WTC11 (cell line): ENCODE measurements at places on chromosomes 4 and X.

DNA sequence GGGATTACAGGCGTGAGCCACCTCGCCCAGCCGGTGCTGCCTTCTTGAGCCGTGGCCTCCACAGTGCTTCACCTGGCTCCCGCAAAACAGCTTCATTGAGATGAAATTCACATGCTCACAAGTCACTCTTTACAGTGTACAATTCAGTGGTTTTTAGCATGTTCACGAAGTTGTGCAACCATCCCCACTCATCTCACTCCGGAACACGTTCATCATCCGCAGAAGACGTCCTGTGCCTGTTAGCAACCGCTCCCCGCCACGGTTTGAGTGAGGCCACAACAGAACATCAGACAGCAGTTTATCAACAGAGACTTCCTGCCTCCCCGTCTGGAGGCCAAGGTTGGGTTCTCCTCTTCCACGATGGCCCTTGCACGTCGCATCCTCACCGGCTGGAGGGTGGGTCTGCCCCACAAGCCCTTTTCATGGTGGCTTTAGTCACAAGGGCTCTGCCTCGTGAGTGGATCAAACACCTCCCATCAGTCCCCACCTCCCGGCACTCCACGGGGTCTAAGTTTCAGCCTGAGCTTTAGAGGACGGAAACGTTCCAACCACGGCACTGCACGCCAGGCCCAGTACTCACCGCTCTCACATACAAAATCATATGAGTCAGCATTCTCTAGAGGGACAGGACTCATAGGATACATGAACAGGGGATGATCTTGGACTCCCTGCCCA, 29.6 kb upstream of the SPON2 start:
- peak; percentile 7 for DNase-seq

GRCh38 chr4:174521800-174522182, 497 bp downstream of the HPGD start:
- DNase-seq = peak; percentile 15

- no peak for DNase-seq
These were observed 130.6 kb upstream of the STX18 start for GRCh38 chr4:4672402-4672801.

DNA sequence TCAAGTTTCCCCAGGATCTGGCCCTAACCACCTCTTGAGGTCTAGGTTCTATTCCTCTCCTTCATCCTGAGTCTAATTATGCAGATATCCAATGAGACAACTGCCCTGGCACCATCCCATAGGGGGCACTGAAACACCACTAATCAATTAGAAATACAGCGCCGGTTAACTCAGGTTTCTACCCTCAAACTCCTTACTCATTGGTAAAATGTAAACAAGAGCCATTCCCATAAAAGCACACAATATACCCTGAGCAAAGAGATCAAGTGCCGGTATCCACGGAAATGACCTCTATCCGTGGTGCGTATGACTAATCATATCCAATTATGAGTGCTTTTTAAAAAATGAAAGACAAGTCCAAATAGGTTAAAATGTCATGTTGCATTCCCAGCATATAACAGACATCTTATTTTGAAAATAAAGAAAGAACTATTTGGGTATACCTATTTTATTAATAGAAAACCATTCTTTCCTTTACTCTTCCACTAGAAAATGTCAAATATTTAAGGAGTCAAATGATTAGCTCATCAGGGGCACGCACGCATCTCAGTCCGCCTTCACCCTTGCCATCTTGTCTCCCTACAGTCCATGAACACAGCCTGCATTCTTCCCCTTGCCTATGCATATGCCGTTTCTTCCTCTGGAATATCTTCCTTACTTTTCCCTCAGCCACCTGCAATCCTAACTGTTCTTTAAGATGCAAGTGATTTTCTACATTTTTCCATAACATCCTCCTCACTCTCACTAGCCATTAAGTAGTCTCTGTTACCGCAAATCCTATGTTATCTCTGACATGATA, 141.1 kb downstream of the MAML3 start:
- peak; percentile 60 for DNase-seq

- no peak for DNase-seq
These were observed 71.0 kb downstream of the AFF1 start for GRCh38 chr4:87005690-87006425.

GRCh38 chr4:140212646-140213045, 58.7 kb upstream of the MAML3 start:
- DNase-seq = no peak

DNA sequence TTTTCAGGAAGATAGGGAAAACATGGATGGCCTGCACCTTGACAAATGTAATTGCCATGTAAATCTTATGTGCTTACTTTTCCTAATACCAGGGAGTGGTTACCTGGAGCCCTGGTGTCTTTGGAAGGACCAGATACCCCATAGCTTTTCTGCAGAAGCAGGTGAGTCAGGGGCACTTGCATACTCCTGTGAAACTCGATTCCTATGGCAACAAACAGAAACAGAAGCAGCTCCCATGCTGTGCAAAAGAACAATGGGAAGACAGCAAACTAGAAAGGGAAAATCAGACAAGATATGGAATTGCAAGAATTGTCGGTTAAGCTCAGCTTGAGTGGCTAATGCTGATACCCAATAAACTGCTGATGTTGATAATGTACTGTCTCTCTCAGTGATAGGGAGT, 117.4 kb upstream of the AFF2 start:
- peak; percentile 10 for DNase-seq

DNA sequence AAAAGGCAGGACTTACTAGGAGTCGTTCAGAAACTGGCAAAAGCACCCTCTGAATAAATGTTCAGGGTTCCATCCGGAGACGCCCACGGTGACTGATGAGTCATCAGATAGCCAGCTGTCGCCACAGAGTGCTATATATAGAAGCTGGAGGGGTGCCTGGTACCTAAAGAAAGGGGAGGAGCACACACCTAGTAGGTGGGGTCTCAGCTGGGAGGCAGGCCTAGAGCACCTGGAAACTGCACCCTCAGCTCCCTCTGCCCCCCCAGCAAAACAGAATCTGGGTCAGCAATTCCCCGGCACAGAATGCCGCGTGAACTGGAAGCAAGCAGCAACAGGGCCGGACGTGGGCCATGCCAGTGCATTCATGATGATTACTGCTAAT, 242.0 kb downstream of the BCOR start:
- DNase-seq = no peak

GRCh38 chr4:40721730-40722171, 28.0 kb upstream of the NSUN7 start:
- DNase-seq = no peak

- peak; percentile 82 for DNase-seq
These were observed 46.3 kb downstream of the RASSF6 start for GRCh38 chr4:73573794-73574528.

DNA sequence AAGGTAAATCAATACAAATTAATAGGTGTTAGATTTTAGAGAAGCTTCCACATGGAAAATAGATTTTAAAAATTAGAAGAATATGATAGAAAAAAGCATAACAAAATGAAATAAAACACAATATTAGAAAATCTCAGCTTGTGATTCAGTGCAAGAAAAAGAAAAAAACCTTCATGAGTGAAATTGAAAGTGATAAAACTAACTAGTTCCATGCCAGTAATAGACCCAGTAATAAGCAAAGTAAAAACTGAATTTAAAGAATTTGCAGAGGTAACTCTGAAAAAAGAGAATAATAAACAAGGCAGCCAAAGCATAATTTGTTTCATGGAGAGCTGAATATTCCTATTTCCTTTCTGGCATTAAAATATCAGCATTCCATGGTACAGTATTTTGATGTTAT, 174.3 kb upstream of the TENM3 start:
- DNase-seq = no peak

DNA sequence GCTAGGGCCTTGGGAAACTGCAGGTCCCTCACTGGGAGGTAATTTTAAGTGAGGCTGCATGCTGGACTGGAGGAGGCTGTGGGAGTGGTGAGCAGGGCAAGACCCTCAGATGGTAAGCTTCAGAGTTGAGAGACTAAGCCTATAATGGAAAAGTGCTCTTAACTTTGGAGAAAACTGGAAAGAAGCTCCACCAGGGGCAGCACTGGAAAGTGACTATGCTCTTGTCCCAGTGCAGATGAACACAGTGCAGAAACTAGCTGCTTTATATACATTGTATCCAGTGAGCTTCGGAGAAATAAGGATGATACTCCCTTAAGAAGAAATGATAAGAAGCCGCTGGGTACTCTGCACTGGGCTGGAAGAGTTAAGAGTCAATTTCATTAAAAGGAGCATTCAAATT, 3.2 kb upstream of the MAGEB2 start:
- no peak for DNase-seq

DNA sequence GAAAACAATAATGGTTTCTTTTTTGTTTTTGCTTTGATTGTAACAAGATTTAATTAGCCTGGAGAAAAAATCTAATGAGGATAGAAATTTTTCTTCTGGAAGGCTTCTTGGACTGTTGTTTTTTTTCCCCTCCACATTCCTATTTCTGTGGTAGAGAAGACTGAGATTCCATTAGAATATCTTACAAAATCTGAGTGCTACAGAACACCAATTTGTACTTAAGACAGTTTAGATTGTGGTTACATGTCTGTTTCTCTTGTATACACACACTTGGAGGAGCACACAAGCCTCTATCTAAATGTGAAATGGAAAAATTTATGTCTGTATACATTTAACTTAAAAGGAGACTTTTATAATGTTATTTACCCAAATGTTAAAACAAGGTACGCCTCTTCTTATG, 176.9 kb upstream of the ARSJ start:
- no peak for DNase-seq

DNA sequence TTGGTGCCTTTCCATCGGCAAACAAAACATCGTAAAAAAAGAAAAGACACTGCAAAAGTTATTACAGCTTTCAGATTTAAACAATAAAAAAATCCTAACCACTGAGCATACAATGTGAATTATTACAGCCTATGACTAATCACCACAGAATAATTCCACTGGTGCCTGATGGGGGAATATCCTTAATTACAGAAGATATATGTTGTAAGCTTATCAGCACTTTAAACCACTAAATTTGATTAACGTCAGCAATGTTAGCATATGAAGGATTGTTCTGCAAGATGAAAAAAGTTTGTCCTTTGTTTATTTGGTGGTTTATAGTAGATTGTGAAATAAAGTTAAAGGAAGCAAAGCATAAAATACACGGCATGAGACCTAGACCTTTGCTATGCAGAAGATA, 210.2 kb upstream of the ADAMTS3 start:
- DNase-seq = no peak

GRCh38 chrX:47595716-47596251, 13.5 kb downstream of the TIMP1 start:
- no peak for DNase-seq

- no peak for DNase-seq
These were observed 10.8 kb upstream of the SFRP2 start for GRCh38 chr4:153799694-153800074.

- DNase-seq = no peak
These were observed 32.8 kb upstream of the C1GALT1C1 start for GRCh38 chrX:120662662-120663061.

- no peak for DNase-seq
These were observed 559.6 kb upstream of the DIPK2B start for GRCh38 chrX:45760187-45760742.

DNA sequence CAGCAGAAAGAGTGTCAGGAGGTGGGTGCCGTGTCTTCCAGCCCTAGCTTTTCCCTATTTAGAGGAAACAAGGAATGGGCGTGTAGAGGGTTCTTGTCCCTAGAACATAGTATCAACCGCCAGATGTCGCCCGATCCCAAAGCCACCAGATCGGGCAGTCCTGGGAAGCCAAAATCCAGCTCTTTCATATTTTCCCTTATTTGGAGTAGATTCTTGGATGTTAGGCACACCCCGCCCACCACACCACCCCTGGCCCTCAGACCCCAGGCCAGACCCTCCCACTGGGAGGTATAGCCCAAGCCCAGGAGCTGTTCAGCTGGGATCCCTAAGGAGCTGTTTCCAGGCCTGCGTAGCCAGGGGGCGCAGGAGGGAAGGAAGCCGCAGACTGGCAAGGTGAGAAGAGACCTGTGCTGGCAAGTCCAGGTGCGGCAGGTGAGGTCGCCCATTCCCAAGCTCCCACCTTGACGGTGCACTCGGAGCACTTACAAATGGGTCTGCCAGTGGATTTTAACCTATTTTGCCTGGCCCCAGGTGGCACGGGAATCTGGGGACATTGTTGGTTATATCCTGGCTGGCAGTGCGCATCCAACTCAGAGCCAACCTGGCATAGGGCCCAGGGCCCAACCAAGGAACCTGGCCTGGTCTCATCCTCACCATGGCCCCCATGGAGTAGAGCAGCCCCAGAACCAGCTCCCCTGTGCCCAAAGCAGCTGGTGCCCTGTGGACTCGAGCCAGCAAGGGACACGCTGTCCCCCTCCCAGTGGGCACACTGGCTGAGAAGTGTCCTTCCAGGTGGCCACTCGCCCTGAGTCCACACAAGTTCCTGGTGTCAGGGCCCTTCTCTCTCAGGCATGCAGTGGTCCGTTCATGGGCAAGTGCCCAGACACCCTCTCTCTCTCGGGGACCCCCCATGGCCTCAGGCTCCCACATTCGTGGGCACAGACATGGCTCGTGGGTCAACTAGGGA, 811 bp downstream of the FLNA start:
- DNase-seq = peak; percentile 79

GRCh38 chr4:146371812-146372211, 149.9 kb downstream of the SLC10A7 start:
- DNase-seq = no peak

DNA sequence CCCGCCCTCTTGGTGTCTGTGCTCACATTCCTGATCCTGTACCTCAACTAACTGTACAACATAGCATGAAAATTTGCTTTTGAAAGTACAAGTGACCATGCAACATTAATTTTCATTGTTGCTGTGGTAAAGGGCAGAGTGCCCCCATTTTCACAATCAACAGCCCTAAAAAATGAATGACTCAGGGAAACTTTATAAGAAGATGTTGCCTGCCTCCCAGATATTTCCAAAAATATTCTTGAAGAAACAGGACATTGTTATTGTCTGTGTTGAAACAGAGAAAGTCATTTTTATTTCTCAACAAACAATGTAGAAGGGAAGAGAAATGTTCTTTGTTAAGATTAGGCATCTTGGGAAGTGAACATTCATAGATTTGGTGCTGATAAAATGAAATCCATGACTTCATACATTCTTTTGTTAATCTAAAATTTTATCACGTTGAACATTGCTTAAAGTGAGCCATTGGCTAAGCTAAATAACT, 113.9 kb upstream of the ANXA3 start:
- no peak for DNase-seq

DNA sequence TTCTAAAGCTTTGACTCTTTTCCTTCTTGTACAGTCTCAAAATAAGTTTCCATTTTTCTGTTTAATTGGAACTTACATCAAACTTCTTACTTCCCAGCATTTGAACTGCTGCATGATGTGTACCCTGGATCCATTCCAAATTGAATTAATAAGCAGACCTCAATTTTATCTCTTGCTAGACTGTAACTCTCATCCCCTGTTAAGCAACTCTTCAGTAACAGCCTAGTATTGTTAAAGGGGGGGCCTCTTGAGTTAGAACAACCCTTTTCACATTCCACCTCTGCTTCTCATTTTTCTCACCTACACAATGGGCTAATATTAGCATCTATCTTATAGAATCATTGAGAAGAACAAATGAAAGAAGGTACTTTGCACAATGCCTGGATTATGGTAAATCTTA, 169.4 kb downstream of the IL1RAPL1 start:
- no peak for DNase-seq

GRCh38 chrX:335758-336155, 17.2 kb upstream of the GTPBP6 start:
- DNase-seq = no peak
